Myocyte (in vitro differentiated cells): ENCODE measurements at places on chromosomes 11 and 22. TPM values are rescaled to one million over a fixed set of nuclear protein-coding genes. Genes with fewer than 3 reads are reported as not detected.

Gene TRIM51G
- not detected in 2 replicates for total RNA-seq

Gene CABP4
- 1.7 and 4.9 TPM in 2 replicates for total RNA-seq

Gene CALCA
- not detected in 2 replicates for total RNA-seq

Gene POU2AF3
- not detected in 2 replicates for total RNA-seq

Gene TEX54
- not detected in 2 replicates for total RNA-seq

Gene OR52I2
- total RNA-seq: not detected in 2 replicates
